ENCODE measurements at places on chromosomes 5 and 9. TPM values are rescaled to one million over a fixed set of nuclear protein-coding genes. Genes with fewer than 3 reads are reported as not detected.

DNA sequence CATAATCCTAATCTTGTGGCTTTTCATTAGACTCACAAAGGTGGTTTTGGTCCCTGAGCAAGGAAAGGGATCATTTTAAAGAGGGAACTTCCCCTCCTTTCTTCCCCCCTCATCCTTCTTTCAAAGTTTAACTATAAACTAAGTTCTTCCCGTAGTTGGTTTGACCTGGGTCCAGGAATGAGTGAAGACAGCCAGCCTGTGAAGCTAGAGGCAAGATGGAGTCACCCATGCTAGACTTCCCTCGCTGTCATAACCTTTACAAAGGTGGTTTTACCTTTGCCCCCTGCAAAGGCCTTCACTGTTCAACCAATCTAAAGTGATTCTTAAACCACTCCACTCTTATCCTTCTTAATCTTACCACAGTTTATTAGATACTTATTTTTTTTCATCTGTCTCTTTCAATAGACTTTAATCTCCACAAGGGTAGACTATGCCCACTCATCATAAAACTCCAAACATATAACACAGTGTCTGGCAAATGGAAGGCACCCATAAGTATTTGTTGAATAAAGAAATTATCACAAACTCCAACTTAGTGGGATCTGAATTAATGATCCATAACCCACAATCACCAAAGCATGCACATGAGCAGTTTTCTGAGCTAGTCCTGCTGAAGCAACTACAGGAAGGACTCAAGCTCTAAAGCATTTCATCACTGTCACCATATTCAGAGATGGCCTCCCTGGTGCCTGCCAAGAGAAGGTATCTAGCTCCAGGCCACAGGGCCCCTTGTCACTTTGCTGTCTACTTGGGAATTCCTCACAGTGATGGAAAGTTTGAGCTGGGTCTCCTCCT, 369.0 kb downstream of the SPOCK1 start:
- no peaks in the 10 kb centered on the region for H3K4me1 ChIP-seq
- H3K36me3 ChIP-seq, result no peaks in the 10 kb centered on the region
- H3K4me3 ChIP-seq, result no peak overlapping the region
- peaks cover 4% of the 10 kb centered on the region for H3K27me3 ChIP-seq
- H3K27ac ChIP-seq, result no peak overlapping the region

DNA sequence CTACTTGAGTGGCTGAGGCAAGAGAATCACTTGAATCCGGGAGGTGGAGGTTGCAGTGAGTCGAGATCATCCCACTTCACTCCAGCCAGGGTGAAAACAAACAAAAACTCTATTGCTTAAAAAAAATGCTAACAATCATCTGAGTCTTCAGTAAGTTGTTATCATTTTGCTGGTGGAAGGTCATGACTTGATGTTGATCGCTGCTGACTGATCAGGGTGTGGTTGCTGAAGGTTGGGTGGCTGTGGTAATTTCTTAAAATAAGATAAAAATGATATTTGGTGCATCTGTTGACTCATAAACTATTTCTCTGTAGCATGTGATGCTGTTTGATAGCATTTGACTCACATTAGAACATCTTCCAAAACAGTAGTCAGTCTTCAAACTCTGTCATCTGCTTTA, 349.4 kb upstream of the PAPPA start:
- no peak for DNase-seq
- H3K27ac ChIP-seq, result no peak overlapping the region
- no peaks in the 10 kb centered on the region for H3K27me3 ChIP-seq
- H3K4me3 ChIP-seq, result no peak overlapping the region
- H3K36me3 ChIP-seq, result no peaks in the 10 kb centered on the region

- H3K4me1 ChIP-seq, result peaks cover 64% of the 10 kb centered on the region
- peaks cover 47% of the 10 kb centered on the region for H3K36me3 ChIP-seq
- H3K4me3 ChIP-seq, result peak overlapping the region; percentile 64
- H3K27me3 ChIP-seq, result no peaks in the 10 kb centered on the region
- H3K27ac ChIP-seq, result peak overlapping the region; percentile 87
- no peak for DNase-seq
These were observed 214.5 kb downstream of the AUH start for GRCh38 chr9:91147079-91147708.

DNA sequence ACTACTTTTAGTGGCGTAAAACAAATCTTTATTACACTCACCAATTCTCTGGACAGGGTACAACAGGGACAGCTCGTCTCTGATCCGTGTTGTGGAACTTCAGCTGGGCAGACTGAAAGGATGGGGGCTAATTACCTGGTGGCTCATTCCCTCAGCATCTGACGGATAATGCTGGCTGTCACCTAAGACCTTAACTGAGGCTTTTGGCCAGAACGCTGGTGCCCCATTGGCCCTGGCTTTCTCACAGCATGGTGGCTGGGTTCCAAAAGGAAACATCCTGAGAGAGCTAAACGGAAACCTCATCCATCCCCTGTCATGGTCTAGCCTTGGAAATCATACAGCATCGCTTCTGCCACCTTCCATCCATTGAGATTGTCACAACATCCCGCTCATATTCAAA, 62.9 kb downstream of the RAI14 start:
- peaks cover 3% of the 10 kb centered on the region for H3K27me3 ChIP-seq
- H3K4me1 ChIP-seq, result no peaks in the 10 kb centered on the region
- H3K36me3 ChIP-seq, result no peaks in the 10 kb centered on the region
- no peak overlapping the region for H3K27ac ChIP-seq
- no peak overlapping the region for H3K4me3 ChIP-seq

- no peaks in the 10 kb centered on the region for H3K27me3 ChIP-seq
- no peaks in the 10 kb centered on the region for H3K36me3 ChIP-seq
- no peak for DNase-seq
- H3K4me1 ChIP-seq, result no peaks in the 10 kb centered on the region
- no peak overlapping the region for H3K27ac ChIP-seq
These were observed 127.9 kb downstream of the GLIS3 start for GRCh38 chr9:4171971-4172370.

The HSPB3 gene
- not detected for total RNA-seq

The FAM169A gene
- total RNA-seq, result 10.2 TPM

All from activated naive CD8-positive, alpha-beta T cell treated with anti-CD3 and anti-CD28 coated beads, Interleukin-2, amount 10 ng/mL, durations not matched to agents 7 days and 5 days (primary cell).